ENCODE measurements at places on chromosomes 5 and 9. TPM values are rescaled to one million over a fixed set of nuclear protein-coding genes. Genes with fewer than 3 reads are reported as not detected.
A peak's percentile ranks its signal among the peaks of the same experiment; 100 is the strongest.

Gene FGF1
- total RNA-seq = 2.0 TPM

Gene PLAC8L1
- not detected for total RNA-seq

Gene PCDHGA10
- 10.6 TPM for total RNA-seq

Gene MSX2
- 1.2 TPM for total RNA-seq

Gene ESM1
- not detected for total RNA-seq

Gene JAK2
- 25.8 TPM for total RNA-seq

Gene FREM1
- 2.7 TPM for total RNA-seq

Gene FOXI1
- total RNA-seq = not detected

Gene NUTM2G
- not detected for total RNA-seq

GRCh38 chr5:149863830-149864229 lies 80.8 kb downstream of the PDE6A start:
- no peak overlapping the region for H3K4me3 ChIP-seq
- H3K27ac ChIP-seq = no peak overlapping the region
- H3K36me3 ChIP-seq = no peaks in the 10 kb centered on the region
- DNase-seq = no peak
- H3K27me3 ChIP-seq = no peaks in the 10 kb centered on the region

DNA sequence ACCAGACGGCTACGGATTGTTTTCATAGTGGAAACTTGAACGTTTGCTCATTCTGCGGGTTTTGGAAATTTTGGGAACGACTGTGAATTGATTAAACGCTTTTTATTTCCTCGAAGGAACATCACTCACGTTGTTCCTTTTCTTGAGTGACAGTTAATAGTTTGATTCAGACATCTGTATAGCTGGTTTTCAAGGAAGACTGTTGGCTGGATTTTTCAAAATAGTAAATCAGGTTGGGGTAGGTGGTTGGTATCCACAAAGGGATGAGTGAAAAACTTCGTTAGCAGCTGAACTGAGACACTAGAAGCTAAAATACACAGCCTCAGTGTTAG lies 1.1 kb downstream of the TGFBR1 start:
- peak overlapping the region; percentile 87 for H3K27ac ChIP-seq
- no peak for DNase-seq
- no peaks in the 10 kb centered on the region for H3K36me3 ChIP-seq
- H3K4me1 ChIP-seq = peaks cover 62% of the 10 kb centered on the region

- DNase-seq = no peak
- peaks cover 28% of the 10 kb centered on the region for H3K4me1 ChIP-seq
- peak overlapping the region; percentile 70 for H3K4me3 ChIP-seq
Observed at GRCh38 chr9:125749951-125750626, 2.9 kb downstream of the PBX3 start.

- no peak for DNase-seq
- H3K4me1 ChIP-seq = peaks cover 10% of the 10 kb centered on the region
- no peak overlapping the region for H3K27ac ChIP-seq
- H3K36me3 ChIP-seq = no peaks in the 10 kb centered on the region
- H3K4me3 ChIP-seq = no peak overlapping the region
Observed at GRCh38 chr9:4034404-4034803, 265.5 kb downstream of the GLIS3 start.

DNA sequence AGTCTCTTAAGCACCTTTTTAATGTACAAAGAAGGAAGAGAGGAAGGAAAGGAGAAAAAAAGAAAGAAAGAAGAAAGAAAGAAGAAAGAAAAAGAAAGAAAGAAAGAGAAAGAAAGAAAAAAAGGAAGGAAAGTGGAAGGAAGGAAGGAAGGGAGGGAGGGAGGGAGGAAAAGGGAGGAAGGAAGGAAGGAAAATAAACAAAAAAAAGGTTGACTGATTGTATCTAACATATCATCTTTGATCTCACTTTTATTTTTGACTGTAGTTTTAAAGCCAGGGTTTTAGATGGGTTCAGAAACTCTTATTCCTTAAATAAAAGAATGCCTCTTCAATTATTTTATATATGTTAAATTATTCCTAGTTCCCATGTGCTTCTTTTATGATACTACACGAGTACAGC lies 794.5 kb downstream of the CDH12 start:
- H3K4me1 ChIP-seq = no peaks in the 10 kb centered on the region
- H3K27ac ChIP-seq = no peak overlapping the region
- H3K4me3 ChIP-seq = no peak overlapping the region
- no peak for DNase-seq

DNA sequence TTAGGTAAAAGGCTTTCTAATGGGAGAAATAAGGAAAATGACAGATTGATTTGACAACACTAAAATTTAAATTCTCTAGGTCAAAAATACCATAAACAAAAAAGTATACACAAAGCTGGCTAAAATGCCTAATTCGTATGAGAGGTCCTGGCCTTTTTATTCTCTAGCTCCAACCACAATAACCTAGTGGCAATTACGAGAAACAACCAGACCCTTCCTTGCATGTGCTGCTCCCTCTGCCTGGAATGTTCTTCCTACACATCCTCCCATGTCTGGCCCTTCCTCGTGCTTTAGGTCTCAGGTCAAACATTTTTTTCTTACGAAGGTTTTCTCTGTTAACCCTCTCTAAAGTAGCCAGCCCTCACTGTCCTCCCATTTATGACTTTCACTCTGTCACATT lies 176.4 kb upstream of the PLPPR1 start:
- no peak for DNase-seq
- no peaks in the 10 kb centered on the region for H3K27me3 ChIP-seq
- no peak overlapping the region for H3K4me3 ChIP-seq
- H3K27ac ChIP-seq = no peak overlapping the region
- H3K4me1 ChIP-seq = no peaks in the 10 kb centered on the region

GRCh38 chr9:98708103-98708932 lies 417 bp downstream of the GABBR2 start:
- H3K4me1 ChIP-seq = peaks cover 16% of the 10 kb centered on the region
- no peaks in the 10 kb centered on the region for H3K27me3 ChIP-seq
- H3K27ac ChIP-seq = no peak overlapping the region
- DNase-seq = no peak
- peak overlapping the region; percentile 30 for H3K4me3 ChIP-seq
- no peaks in the 10 kb centered on the region for H3K36me3 ChIP-seq

GRCh38 chr9:89802781-89803355 lies 198.1 kb downstream of the GADD45G start:
- peaks cover 31% of the 10 kb centered on the region for H3K4me1 ChIP-seq
- no peak for DNase-seq
- no peak overlapping the region for H3K4me3 ChIP-seq
- H3K27ac ChIP-seq = no peak overlapping the region
- no peaks in the 10 kb centered on the region for H3K27me3 ChIP-seq

DNA sequence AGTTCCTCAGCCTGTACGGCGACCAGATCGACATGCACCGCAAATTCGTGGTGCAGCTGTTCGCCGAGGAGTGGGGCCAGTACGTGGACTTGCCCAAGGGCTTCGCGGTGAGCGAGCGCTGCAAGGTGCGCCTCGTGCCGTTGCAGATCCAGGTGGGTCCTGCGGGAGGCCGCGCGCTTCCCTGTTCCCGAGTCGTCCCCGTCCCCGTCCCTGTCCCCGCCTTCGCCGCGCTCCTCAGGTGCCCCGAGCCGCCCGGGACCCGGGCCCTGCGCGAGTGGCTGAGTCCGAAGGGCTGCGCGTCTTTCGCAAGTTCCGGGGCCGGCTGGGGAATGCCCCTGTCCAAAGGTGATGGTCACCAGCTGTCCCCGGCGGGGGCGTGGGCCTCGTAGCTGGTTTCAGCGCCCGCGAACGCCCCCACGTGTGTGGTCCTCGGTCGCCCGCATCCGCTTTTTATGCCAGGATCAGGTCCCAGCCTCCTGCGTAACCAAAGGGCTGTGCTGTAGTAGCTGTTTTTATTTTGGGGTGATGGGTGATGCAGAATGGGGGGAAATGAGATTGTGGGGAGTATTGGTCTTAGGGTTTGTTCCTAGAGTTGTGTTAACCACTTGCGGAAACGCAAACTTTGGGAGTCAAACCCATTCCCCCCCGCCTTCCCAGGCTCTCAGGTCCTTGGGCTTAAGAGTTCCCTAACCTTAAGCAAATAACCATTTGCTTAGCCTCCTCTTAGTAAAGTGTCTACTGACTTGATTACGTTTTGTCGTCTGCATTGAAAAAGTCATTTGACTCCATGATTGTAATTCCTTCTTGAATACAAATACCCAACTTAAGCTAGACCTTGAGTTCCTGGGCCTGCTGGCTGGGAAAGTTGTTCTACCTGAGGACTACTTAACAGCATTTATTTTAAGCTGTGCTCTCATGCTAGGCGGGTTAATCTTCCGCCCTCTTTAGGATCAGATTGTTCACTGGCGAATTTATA lies 663 bp downstream of the ISOC1 start:
- no peaks in the 10 kb centered on the region for H3K27me3 ChIP-seq
- peak overlapping the region; percentile 97 for H3K4me3 ChIP-seq
- H3K4me1 ChIP-seq = peaks cover 49% of the 10 kb centered on the region
- peak overlapping the region; percentile 94 for H3K27ac ChIP-seq
- no peaks in the 10 kb centered on the region for H3K36me3 ChIP-seq

DNA sequence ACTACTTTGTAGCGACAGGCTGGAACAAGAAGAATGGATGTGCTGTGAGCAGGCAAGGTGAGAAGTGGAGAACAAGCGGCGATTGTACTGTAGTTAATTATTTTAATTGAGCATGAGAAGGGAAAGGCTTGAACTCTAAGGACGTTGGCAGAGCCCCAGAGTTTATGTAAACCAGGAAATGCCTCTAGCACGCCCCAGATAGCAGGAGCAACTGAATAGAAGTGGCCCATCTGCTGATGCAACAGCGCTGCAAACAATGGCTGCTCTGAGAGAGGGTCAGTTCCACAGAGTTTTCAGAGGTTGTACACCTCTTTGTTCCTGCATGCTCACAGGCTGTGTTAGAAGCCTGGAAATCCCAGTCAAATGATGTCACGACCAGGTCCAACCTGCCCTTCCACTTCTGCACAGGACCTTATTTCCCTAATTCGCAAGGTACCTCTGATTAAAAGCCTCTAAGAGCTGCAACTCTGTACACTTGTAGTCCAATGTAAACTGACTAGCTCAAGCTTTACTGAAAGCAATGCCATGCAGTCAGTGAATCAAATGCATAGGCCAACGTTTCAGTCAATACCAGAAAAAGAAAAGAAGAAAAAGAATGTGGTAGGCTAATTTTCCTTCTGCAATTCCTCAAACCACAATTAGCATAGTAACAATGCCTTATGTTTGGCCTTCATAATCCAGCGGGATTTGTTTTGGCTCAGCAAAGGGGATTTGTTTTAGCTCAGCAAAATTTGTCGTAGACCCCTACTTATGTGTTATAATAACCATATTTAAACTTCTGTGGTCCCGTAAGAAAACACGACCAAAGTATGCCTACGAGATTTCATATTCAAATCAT lies 119.6 kb upstream of the RETREG1 start:
- H3K27me3 ChIP-seq = no peaks in the 10 kb centered on the region
- H3K4me1 ChIP-seq = peaks cover 19% of the 10 kb centered on the region
- H3K36me3 ChIP-seq = no peaks in the 10 kb centered on the region
- no peak overlapping the region for H3K27ac ChIP-seq

GRCh38 chr5:160357861-160358411 lies 12.5 kb downstream of the C1QTNF2 start:
- H3K27me3 ChIP-seq = no peaks in the 10 kb centered on the region
- peak overlapping the region; percentile 71 for H3K27ac ChIP-seq
- no peak for DNase-seq
- no peaks in the 10 kb centered on the region for H3K36me3 ChIP-seq

- no peaks in the 10 kb centered on the region for H3K27me3 ChIP-seq
- H3K27ac ChIP-seq = no peak overlapping the region
- H3K4me1 ChIP-seq = peaks cover 36% of the 10 kb centered on the region
- no peaks in the 10 kb centered on the region for H3K36me3 ChIP-seq
Observed at GRCh38 chr9:130333712-130334062, 68.1 kb downstream of the HMCN2 start.

GRCh38 chr5:50325237-50325832 lies 115.8 kb downstream of the EMB start:
- no peak for DNase-seq
- H3K27ac ChIP-seq = no peak overlapping the region
- H3K4me3 ChIP-seq = no peak overlapping the region
- no peaks in the 10 kb centered on the region for H3K27me3 ChIP-seq
- H3K4me1 ChIP-seq = no peaks in the 10 kb centered on the region

GRCh38 chr9:92480291-92480771 lies 2.0 kb downstream of the ASPN start:
- H3K4me3 ChIP-seq = no peak overlapping the region
- peak overlapping the region; percentile 77 for H3K27ac ChIP-seq
- H3K4me1 ChIP-seq = peaks cover 40% of the 10 kb centered on the region
- no peak for DNase-seq
- H3K27me3 ChIP-seq = no peaks in the 10 kb centered on the region

- H3K4me1 ChIP-seq = no peaks in the 10 kb centered on the region
- H3K27me3 ChIP-seq = no peaks in the 10 kb centered on the region
- H3K36me3 ChIP-seq = no peaks in the 10 kb centered on the region
- no peak overlapping the region for H3K4me3 ChIP-seq
Observed at GRCh38 chr5:12133520-12133919, 229.3 kb upstream of the CTNND2 start.

DNA sequence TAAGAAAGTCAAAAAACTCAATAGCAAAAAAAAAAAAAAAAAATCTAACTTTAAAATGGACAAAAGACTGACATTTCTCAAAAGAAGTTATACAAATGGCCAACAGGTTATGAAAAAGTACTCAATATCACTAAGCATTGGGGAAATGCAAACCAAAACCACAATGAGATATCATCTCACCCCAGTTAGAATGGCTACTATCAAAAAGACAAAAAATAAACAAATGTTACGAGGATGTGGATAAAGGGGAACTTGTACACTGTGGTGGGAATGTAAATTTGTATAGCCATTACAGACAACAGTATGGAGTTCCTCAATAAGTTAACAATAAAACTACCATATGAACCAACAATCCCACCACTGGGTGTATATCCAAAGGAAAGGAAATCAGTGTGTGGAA lies 37.2 kb downstream of the ENC1 start:
- H3K4me1 ChIP-seq = no peaks in the 10 kb centered on the region
- no peaks in the 10 kb centered on the region for H3K36me3 ChIP-seq
- H3K27ac ChIP-seq = no peak overlapping the region
- no peak for DNase-seq

DNA sequence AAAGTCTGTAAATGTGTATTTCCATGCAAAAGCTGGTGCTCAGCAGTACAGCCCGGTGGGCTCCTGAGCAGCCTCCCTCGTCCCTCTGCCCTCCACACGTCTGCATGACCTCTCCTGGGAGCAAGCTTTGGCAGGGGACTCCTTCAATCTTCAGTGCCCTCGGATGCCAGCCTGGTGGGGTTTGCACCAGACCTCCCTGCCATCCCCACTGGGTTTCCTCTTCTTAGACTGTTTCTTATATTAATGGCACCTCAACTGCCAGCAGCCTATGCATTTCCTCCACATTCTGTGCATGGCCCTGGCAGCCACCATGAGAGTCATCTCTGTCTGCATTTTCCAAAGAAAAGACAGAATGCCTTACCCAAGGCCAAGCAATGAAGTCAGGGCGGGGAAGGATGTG lies 108.4 kb downstream of the ROR2 start:
- H3K36me3 ChIP-seq = no peaks in the 10 kb centered on the region
- DNase-seq = peak; percentile 95
- H3K27ac ChIP-seq = no peak overlapping the region
- no peak overlapping the region for H3K4me3 ChIP-seq

Measured in vagina (tissue), 2 donors.